Non-pigmented ciliary epithelial cell (primary cell): ENCODE measurements at places on chromosomes 6 and 20.

GRCh38 chr6:35391240-35391968 lies 49.0 kb downstream of the PPARD start:
- DNase-seq, result peak; percentile 92

DNA sequence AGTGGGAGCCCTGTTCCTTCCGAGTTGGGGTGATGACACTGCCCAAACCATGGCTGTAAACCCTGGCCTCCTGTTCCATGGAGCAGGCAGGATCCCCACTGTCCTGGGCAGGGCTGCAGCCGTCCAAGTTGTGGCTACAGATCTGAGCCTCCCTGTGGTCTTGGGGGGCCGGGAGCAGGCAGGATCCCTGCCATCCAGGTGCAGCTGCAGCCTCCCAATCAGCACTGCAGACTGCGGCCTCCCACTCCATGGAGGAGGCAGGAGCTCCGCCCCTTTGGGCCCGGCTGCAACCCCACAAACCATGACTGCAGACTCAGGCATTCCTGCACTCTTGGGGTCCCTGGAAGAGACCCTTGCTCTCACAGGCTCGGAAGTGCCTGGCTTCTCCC lies 872.1 kb upstream of the GJE1 start:
- no peak for DNase-seq

GRCh38 chr6:147037881-147038280 lies 166.3 kb upstream of the STXBP5 start:
- no peak for DNase-seq

GRCh38 chr20:1291191-1291741 lies 25.2 kb downstream of the SNPH start:
- no peak for DNase-seq

GRCh38 chr6:34053721-34054120 lies 92.2 kb downstream of the GRM4 start:
- no peak for DNase-seq

DNA sequence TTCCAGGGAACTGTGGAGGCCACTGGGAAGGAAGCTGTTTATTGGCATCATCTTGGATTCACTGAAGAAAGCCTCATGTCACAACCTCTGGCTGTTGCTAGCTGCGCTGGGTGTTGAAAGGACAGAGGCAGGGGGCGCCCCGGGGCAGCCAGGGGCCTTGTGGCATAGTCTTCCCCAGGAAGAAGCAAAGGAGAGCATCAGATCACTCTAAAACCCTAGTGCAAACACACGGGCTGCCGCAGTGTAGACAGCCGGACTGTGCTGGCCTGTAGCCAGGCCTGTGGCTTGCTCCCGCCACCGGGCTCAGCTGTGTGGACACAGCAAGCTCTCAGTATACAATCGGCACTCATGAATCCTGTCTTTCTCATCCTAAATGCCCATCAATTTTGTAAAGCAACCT lies 23.8 kb upstream of the SMOC2 start:
- no peak for DNase-seq

DNA sequence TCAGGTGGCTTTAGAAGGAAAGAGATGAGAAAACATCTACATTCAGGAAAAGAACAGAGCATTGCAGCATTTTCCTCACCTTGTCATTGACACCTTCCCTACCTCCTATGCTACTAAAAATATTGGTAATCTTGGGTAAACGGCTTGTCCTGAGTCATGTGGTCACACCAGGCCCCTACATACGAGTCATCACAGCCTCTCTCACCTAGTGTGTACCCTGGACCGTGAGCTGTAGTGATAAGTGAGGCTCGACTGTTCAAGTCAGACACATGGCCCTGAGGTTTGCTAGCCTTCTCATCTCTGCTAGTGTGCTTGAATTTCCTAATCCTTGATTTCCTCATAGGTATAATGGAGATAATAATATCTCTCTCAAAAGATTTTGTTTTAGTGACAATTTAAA lies 29.6 kb upstream of the TMEM244 start:
- no peak for DNase-seq

DNA sequence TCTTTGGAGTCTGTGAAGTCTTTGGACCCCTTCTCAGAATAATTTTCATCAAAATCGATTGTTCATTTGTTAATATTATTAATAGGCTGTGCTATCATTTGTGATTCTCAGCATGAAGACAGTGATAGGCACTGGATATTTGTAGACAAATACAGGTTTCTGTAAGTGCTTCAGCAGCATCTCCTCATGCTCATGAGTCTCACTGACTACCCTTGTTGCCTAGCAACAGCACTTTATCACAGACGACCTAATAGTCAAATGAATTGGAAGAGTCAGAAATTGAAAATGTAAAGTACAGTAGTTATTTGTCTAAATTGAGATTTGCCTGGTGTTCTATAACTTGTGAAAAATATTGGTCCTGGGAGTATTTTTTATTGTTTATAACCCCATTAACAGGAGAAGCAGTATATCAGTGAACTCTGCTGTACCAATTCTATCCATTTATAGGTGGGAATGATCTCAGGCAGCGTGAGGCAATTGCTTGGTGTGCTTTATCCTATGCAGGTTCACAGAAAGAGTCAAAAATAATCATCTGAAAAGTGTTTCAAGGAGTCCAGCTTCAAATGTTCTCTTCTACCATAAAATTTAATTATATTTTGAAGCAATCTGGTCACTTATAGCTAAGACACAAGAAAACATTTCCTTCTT lies 684.6 kb downstream of the RFPL4B start:
- no peak for DNase-seq

- no peak for DNase-seq
These were observed 39.4 kb upstream of the EEF1A1 start for GRCh38 chr6:73560182-73560732.

DNA sequence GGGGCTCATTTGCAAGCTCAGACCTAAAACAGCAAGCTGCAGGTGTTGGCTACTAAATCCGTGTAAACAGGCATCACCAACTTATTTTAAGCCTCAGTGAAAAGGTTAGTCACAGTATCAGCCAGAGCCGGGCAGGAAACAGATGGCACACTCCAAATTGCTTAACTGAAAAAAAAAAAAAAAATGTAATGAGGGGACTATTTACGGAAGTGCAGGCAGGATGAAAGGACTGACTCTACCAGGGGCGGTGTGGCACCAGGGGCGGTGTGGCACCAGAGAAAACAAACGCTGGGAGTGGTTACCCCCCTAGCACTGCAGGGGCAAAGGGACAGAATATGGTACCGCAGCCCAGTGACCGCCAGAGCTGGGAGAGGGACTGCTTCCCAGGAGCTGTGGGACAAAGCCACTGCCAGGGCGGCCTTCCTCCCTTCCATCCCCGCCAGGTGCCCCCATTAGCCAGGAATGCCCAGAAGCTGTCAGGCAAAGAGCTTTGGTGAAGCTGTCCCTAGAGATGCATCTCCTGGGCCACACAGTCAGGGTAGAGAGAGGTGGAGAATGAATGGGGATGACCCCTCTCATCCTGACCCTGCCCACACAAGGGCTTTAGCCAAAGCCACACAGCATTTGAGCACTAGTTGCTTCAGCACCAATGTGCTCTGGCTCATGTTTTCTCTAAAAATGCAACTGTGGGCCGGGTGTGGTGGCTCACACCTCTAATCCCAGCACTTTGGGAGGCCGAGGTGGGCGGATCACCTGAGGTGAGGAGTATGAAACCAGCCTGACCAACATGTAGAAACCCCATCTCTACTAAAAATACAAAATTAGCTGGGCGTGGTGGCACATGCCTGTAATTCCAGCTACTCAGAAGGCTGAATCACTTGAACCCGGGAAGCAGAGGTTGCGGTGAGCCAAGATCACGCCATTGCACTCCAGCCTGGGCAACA lies 39.6 kb upstream of the GFOD1 start:
- no peak for DNase-seq

GRCh38 chr20:1001116-1001515 lies 995 bp downstream of the RSPO4 start:
- no peak for DNase-seq

DNA sequence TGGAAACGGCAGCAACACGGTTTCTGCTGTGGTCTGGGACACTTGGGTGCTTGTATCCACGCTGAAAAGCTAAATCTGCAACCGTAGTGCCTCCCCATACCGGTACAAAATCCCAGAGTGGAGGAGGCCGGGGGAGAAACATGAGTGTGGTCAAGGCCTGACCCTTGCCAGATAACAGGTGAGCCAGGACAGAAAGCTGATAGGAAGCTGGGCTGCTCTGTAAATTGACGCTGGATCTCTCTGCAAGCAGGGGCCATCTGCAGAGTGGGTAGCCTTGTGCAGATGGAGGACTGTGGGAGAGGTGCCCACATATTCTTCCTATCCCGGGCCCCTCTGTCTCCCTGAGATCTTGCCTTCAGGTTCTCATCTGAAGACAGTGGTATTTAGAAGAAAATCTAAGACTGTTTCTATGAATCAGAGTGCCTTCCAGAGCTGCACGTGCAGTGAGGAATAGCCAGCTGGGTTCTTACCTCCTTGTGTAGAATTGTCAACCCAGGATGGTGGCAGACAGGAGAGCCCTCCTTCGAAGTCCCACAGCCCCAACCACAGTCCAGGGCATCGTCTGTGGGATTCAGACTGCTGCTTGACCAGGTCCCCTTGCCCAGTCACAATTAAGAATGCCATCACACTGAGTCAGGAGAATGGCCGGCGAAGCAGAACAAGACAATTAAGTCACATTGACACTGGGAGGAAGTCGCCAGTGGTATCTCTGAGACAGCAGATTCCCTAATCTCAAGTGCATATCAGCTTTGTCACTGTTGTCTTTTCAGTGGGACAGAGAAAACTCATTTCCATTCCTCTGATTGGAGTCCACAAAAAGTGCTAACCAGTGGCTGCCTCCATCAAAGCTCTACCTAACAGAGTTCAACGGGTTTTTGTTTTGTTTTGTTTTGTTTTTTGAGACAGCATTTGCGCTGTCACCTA lies 100.0 kb upstream of the RIPOR2 start:
- DNase-seq, result no peak

- DNase-seq, result no peak
These were observed 416 bp downstream of the RSPH4A start for GRCh38 chr6:116616737-116617053.

DNA sequence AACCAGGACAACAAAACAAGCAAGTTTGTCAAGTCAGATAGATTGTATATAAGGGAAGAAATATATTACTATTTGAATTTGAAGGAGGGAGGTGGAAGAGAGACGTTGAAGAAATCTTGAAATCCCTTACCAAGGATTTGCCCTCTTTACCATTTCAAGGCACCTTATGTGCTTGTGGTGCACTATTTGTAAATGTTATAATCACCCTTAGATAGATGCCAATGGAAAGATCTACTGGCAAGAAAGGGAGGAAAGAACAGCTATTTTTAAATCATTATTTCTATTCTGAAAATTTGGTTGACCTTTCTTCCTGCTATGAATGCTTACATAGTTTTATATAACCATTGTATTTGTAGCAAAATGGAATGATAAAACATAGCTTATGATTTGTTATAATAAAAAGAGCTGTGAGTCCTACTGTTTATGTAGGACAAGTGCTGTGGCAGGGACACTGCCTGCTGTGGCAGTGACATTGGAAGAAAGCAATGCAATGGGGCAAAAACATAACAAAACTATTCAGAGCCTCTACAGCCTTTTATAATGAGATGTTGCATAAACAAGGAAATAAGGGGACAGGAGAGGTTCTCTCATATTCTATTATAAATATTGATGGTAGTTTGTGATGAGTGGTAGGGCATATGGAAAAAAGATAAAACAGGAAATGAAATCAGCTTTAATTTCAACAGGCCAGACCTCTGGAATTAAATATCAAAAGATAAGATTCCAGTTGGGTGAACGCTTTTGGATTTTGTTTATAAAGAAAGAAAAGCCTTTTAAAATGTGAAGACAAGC lies 1145.2 kb upstream of the GJE1 start:
- DNase-seq, result no peak

DNA sequence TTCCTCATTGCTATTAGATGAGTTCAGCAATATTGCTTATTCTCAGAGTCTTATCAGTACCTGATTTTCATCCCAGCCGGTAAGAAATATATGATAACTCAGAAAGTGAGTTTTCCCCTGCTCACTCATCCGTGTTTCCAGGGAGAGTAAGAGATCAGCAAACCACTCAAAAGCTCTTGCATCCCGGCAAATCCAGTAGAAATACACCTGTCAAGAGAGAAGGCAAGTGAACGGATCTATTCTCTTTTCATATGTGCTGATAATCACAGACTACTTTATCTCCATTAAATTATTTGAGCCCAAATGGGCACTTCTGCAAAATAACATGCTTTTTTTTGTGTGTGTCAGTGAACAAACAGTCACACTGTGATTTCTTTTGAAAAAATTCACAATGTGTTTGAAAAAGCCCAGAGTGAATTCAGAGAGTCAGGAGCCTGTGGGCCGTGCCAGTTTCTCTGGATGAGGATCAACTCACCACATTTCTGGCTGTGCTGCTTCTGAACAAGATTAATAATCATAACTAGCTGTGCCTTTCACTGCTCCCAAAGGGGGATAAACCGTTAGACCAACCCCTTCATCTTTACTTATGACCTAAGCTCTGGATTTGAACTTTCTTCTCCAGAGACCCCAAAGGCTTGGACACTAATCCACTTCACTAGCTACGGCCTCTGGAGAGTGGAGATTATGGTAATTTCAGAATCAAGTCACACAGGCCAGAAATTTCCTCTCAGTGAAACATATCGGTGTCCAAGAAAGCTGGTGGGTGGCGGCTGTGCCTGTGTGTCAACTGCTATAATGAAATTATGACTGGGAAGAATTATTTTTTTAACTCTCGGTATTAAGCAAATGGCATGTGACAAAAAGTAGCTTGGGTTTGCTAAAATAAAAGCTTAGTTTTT lies 44.2 kb downstream of the NOX3 start:
- DNase-seq, result no peak

DNA sequence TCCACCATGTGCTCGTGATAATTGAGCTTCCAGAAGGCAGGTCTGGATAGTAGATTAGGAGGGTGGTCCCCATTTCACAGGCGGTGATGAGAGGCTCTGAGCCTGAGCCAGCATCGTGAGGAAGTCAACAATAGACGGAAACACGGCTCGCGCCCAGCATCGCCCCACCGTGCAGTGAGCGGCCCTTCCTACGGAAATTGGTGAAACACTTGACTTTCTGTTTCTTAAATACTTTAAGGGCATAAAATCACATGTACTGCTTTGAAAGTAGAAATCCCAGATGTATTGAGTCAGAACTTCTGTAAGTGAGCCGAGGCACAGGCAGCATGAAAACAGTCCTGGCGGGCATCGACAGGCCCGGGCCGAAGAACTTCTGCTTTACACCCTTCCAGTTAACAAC lies 4.3 kb upstream of the KIF25 start:
- no peak for DNase-seq

GRCh38 chr6:110430236-110430635 lies 14.9 kb upstream of the DDO start:
- no peak for DNase-seq

DNA sequence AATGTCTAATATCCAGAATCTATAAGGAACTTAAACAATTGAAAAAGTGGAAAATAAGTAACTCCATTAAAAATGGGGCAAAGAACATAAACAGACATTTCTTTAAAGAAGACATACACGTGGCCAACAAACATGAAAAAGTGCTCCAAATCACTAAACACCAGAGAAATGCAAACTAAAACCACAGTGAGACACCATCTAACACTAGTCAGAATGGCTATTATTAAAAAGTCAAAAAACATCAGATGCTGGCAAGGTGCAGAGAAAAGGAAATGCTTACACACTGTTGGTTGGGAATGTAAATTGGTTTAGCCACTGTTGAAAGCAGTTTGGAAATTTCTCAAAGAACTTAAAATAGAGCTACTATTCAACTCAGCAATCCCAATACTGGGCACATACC lies 169.2 kb upstream of the MANEA start:
- DNase-seq, result no peak
